ENCODE measurements at places on chromosomes 6 and 20. TPM values are rescaled to one million over a fixed set of nuclear protein-coding genes. Genes with fewer than 3 reads are reported as not detected.

NRN1 gene
- 28.7 TPM for total RNA-seq

ULBP2 gene
- 4.7 TPM for total RNA-seq

MPIG6B gene
- total RNA-seq: not detected

DYNLT2 gene
- total RNA-seq: 0.88 TPM

VPS16 gene
- 42.3 TPM for total RNA-seq

SMLR1 gene
- not detected for total RNA-seq

GABRR1 gene
- total RNA-seq: not detected

BHLHE23 gene
- not detected for total RNA-seq

LCA5 gene
- 3.3 TPM for total RNA-seq

TSBP1 gene
- not detected for total RNA-seq

MCHR2 gene
- not detected for total RNA-seq

PRICKLE4 gene
- total RNA-seq: 2.3 TPM

STXBP5 gene
- total RNA-seq: 12.8 TPM

GPX5 gene
- total RNA-seq: not detected

KHDRBS2 gene
- not detected for total RNA-seq

GSTA2 gene
- total RNA-seq: not detected

FOXC1 gene
- total RNA-seq: 3.2 TPM

FBXO5 gene
- total RNA-seq: 13.3 TPM

HCK gene
- total RNA-seq: 0.06 TPM
